ENCODE measurements at places on chromosomes 7 and 10.

DNA sequence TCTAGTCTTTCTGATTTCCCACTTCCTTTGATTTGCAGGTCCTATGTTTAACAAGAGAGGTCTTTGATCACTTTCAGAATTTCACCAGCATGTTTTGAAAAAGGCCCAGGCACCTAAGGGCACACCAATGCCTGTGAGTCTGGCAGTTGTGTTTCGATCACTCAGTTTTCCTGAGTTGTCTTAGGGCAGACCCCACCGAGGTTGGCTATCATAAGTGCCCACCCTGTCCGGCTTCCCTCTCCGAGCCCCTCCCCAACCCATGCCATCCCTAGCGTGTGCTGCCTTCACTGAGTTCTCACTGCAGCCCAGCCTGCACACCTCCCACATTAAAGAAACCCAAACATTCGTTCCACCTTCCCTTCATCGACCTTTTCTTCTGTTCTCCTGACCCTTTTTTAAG is 257.9 kb downstream of the GRID1 start:
- no peak for DNase-seq

- DNase-seq, result no peak
Observed at GRCh38 chr10:117823980-117824379, 222.8 kb downstream of the RAB11FIP2 start.

DNA sequence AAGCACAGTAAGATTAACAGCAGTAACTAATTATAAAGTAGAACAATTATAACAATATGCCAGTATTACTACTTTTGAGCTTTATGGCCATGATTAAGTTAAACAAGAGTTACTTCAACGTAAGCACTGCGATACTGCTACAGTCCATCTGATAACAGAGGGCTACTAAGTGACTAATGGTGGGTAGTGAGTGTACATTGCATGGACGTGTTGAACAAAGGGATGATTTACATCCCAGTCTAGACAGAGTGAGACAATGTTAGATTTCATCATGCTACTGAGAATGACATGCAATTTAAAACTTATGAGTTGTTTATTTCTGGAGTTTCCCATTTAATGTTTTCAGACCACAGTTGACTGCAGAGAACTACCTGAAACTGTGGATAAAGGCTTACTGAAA is 45.6 kb downstream of the TPST1 start:
- DNase-seq, result no peak

DNA sequence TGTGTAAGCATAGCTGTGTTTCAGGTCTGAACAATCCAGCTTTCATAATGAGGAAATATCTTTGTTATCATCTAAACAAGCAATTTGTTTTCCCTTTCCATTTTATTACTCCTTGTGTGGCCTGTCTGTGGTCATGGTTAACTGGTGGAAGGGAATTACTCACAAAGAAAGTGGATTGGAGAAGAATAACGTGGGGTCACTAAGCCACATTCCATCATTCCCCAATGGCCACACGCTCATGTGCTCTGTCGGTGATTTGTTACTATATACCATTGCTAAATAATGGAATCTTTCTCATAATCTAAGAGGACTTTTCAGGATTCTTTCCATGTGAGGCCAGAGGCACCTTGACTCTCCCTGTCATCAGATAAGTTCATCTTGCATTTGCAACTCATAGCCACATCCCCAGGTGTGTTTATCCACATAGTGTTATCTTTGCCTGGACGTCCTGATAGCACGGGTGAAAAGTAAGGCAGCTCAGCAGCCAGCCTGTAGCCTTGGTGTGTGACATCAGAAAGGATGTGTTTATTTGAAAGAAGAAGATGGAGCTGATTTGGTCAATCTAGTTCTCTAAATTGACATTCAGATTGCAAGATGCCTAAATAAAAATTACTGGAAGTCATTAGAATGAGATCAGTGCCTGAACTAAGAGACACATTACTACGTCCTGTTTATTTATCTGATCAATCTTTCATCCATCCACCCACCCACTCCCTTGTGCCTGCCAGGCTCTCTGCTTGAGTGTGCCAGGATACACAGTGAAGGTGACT is 128.9 kb downstream of the CELF2 start:
- DNase-seq, result no peak

DNA sequence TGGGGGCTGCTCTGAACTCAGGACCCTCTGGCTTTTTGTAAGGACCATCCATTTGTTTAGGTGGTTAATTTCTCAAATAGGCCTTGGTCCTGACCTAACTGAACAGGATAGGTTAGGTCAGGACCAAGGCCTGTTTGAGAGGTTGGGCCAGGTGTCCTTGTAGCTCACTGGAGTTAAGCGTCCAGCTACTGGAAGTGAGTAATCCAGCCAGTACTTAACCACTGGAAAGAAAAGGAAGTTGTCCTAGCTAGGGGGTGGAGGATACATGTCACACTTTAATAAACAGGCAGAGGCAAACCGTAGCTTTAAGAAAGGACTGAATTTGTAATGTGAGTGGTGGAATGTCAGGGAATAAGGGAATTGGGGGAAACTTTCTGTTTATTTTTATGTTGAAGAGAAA is 96.0 kb downstream of the GPR85 start:
- no peak for DNase-seq

DNA sequence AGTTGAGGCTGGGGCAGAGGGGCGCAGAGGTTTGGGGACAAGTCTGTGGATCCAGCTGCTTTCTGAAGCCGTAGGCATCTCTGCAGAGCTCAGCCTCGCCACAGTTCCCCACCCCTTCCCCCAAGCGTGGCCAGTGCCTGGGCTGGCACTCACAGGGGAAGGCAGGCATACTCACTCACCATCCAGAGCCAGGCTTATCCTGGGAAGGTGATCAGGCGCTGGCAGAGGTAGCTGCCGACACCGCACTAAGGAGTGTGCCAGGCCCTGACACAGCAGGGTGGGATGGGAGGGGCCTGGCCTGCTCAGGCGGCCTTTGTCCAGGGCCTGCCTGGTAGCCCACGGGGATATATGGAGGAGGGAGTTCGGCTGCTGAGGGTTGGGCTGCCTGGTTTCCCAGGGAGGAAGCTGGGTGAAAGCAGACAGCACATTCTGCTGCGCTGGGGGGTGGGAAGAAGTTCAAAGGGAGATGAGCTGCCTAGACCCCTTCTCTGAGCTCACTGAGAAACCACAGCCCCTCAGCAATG is 15.9 kb downstream of the VSIR start:
- DNase-seq, result no peak

- no peak for DNase-seq
Observed at GRCh38 chr7:7959979-7960670, 8.5 kb upstream of the GLCCI1 start.

GRCh38 chr10:110420401-110421193 is 77.1 kb upstream of the DUSP5 start:
- no peak for DNase-seq

DNA sequence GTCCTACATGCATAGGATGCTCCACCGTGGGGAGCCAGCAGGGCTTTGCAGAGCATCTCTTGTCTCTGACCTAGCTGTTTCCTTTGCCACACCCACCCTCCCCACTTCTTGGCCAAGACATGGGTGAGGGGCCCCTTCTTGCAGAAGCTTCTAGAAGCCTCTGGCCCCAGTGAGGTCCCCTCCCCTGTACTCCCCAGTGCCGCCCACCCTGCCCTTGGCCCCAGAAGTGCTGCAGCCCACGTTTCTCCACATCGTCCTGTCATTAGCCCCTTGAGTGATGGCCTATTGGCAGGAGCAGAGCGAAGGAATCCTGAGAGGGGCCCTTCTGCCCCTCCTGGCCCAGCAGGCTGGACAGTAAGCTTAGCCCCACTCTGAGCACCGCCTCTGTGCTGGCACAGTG is 43.7 kb downstream of the ALOX5 start:
- peak; percentile 39 for DNase-seq

DNA sequence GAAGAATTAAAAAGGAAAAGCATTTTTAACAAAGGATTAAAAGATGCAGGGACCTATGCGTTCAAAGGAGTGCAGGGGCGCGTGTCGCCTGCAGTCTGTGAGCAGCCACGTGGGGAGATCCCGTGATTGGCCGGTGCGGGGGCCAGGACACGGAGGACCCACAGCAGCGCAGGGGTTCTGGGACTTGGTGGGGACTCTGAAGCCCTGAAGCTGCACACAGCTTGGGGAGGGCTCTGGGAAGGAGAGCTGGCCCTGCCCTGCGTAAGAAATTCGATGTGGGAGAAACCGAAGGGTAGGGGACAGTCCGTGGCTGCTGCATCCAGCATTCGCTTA is 268.1 kb downstream of the KLF6 start:
- DNase-seq, result no peak

DNA sequence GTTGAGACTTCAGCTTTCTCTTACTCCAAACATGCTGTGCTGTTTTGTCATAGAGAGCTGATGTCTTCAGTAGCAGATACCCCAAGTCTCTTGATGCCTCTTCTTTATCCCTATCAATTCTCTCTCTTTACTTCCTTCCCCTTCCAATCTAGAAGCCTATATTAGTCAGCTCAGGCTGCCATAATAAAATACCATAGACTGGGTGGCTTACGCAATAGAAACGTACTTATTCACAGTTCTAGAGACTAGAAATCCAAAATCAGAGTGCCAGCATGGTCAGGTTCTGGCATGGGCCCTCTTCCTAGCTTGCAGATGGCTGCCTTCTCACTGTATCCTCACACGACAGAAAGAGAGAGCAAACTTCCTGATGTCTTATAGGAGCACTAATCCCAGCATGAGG is 9.0 kb upstream of the GARS1 start:
- no peak for DNase-seq

GRCh38 chr10:37813763-37814162 is 43.6 kb downstream of the ZNF248 start:
- no peak for DNase-seq

DNA sequence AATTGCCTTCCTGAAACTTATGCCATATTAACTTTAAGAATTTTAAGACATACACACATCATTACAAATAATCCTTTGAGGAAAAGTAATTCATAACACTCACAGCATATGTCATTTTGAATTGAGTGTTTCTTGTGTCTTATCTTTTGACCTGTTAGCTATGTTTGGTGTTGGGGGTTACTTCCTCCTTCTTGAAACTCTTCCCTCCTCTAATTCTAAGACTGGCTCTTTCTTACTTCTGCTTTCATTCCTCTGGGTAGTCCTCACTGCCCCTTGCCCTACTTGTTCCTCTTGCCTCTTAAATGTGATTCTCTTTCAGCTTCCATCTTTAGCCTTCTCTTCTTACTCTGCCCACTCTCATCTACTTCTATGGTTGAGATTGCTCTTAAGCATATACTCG is 28.3 kb upstream of the PIP4K2A start:
- no peak for DNase-seq

GRCh38 chr7:98668255-98668654 is 51.2 kb downstream of the NPTX2 start:
- DNase-seq, result no peak

- no peak for DNase-seq
Observed at GRCh38 chr7:116292381-116292780, 82.0 kb downstream of the TES start.

DNA sequence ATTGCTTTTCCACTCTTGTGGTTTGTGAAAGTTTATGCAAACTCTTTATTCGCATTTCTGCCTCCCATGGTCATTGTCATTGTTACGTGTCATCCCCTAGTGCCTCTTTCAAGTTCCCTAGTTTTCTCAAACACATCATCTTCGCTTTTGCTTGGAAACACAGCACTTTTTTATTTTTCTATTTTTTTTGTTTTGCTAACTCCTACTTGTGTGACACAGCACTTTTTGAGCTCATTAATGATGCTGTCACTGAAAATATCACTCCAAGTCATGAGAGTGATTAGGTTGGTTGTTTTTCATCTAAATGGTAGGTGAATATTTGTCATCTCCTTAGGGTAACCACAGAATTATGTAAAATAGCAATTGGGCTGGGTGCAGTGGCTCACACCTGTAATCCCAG is 8.5 kb upstream of the STX1A start:
- no peak for DNase-seq

DNA sequence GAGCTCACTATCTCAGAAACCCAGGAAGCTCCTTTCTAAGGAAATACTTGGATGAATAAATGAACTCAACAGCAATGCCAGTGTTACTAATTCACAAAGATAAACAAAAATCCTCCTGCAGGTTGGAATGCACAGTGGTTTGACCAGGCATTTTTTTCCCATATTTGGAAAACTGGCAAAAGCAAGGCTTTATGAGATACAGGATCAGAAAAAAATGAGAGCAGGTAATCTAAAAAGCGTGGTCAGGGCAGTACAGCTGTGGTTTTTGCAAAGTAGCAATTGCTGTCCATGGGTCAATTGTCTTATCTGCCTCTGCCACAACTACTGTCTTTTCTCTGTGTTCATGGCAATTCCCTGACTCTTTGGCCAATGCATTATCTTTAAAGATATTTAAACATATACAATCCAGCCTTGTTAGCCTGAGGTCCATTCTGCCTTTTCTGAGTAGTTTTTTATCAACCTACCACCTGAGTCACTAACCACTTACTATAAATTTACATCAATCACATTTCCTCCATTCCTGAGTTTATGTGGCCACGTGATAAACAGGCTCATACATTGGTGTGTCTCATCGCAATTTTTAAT is 564.5 kb upstream of the IGFBP3 start:
- no peak for DNase-seq

DNA sequence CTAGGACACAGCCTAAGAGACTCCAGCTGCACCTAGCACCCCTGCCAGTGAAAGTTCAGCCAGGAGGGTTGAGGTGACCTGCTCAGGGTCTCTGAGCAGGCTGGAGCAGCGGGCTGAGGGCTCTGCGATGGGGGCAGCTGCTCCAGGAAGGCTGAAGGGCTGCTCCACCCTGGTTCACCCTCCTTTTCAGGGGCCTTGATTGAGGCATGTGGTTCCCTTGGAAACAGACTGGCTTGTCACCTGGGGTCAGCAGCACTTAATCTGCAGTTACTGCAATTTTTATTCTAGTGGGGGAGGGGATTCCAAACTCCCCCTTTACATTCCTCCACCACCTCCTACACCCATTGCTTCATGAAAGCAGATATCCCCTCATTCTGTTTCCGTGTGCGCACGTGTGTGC is 85.3 kb upstream of the UNC5B start:
- no peak for DNase-seq

- DNase-seq, result no peak
Observed at GRCh38 chr10:106336874-106337273, 827.6 kb downstream of the SORCS1 start.

GRCh38 chr7:31254926-31255325 is 85.6 kb downstream of the NEUROD6 start:
- DNase-seq, result no peak

DNA sequence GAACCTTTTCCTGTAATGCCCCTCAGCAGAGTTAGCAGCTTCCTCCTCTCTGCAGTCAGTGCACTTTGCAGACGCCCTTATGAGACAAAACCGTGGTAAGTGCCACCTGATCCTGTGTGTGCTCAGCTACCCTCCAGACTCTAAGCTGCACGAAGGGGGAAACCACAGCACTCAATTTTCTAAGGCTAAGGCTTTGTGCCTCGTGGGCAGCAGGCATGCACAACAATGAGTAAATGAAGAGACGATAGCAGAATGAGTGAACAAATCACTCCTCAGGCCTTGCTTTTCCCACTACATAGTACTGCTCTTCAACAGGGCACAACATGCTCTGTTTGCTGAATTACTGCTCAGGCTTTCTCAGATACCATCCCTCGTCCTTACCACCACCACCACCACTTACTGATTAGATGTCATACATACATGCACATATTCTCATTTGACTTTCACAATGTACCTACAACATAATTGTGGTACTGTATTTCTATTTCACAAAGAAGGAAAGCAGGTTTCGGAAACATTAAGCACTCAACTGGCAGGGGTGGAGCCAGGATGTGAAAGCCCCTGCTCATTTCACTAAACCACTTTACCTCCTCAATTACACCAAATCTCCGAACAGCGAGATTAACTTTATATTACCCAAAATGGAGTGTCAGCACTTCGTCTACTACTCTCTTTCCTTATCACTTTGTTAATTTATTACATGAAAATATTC is 85.4 kb downstream of the ICA1 start:
- DNase-seq, result peak; percentile 41
